Right ventricle myocardium inferior (tissue), 1 donor: ENCODE measurements at places on chromosomes 1 and 21. TPM values are rescaled to one million over a fixed set of nuclear protein-coding genes. Genes with fewer than 3 reads are reported as not detected.
A peak's percentile ranks its signal among the peaks of the same experiment; 100 is the strongest.

DNA sequence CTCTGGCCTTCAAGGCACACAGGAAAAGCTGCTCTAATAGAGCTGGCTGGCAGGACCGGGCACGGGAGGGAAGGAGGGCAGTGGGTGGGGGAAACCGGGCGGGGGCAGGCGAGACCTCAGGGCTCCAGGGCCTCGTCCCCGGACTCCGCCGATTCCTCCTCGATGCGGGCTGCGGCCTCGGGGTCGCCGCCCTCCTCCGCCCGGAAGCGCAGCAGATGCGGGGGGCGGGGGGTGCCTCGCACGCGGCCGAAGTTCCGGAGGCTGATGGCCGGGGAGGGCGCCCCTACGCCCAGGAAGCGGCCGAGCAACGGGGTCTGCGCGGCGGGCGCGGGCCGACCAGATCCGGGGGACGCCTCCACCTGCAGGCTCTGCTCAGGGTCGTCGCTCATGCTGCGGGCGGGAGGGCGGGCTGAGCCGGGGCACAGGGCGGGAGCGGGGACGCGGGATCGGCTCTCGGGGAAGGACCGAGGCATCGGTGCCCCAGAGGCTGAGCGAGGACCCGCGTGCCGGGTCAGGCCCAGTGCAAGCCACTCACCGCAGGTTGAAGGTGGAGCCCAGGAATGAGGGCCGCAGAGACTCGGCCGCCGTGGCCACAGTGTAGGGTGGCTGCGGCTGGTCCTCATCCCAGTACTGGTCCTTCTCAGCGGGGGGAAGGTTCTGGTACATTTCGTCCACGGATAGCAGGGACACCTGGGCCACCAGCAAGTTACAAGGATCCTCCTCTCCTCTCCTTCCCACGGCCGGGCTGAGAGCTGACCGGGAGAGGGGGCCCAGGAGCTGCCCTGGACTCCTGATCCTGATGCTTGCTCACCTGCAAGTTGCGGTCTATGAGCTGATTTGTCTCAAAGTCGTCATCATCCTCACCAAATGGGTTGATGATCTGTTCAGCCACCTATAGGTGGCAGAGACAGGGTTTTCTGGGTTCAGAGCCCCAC, 3.6 kb downstream of the BEST4 start:
- DNase-seq: no peak

DNA sequence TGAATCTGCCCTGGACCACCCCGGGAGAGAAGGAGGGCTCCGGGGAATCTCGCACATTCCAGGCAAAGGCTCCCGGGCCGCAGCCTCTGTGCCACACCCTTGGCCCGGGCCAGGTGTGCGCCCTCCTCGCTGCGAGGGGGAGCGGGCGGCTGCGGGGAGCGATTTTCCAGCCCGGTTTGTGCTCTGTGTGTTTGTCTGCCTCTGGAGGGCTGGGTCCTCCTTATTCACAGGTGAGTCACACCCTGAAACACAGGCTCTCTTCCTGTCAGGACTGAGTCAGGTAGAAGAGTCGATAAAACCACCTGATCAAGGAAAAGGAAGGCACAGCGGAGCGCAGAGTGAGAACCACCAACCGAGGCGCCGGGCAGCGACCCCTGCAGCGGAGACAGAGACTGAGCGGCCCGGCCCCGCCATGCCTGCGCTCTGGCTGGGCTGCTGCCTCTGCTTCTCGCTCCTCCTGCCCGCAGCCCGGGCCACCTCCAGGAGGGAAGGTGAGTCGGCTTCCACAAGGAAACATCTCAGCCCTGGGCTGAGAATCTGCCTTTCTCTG, at the start of gene LAMC2:
LAMC2 (plus strand) TSS at position 324 of the 550 bp plus-strand sequence; CDS start at position 413, 89 bp downstream.
- DNase-seq: peak; percentile 66

- DNase-seq: no peak
Observed at GRCh38 chr1:6070450-6070974, 24.8 kb downstream of the KCNAB2 start.

DNA sequence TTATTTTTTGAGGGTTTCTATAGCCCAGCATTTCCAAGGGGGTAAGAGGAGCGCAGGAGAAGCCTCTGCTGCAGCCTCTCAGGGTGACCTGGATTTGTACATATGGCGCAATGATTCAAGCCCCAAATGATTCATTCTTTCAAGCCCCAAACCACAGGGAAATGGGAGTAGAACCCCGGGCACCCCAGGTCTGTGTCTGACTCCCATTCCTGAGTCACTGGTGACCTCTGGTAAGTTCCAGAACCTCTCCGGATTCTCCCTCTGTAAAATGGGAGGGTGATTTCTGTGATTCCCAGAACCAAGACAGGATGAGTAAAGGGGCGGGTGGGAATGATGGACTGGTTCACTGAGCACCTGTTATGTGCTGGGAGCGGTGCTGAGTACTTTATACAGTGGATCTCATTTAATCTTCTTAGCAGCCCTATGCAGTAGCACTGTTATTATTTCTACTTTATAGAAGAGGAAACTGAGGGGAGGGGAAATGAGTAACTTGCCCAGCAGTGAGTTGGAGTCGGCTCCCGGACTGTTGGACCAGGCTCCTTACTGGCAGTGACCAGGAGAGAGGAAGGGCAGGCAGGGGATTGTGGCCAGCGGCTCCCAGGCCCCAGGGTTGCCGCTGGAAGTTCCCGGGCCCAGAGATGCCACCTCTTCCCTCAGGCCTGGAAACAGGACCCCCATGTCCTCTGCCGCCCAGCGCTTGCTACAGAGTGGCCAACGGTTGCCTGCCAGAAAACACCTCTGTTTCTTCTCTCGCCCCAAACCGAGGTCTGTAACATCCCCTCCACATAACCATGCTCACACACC, 20.3 kb upstream of the SLC26A9 start:
- no peak for DNase-seq

Gene CAMK1G
- total RNA-seq: not detected

Gene SYDE2
- total RNA-seq: 20.7 TPM

Gene TRIM17
- total RNA-seq: 0.38 TPM
